ENCODE measurements at places on chromosomes 13 and 19.

DNA sequence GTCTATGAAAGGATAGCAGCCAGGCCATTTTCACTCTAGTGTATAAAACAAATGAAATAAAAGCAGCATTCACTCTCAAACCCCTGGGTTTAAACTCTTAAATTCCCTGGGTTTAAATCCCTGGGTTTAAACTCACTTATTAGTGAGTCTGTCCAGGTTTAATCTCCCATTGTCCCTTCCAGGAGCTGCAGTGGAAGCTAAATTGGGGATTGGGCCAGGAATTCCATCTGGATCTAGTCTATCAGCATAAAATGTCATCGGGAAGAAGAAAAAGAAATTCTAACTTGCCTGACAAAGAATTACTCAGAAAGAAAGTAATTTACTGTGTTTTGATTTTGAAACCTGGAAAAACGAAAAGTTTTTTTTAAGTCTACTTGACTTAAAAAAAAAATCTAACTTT, 54.8 kb downstream of the FRY start:
- no peaks in the 10 kb centered on the region for H3K4me1 ChIP-seq
- no peak overlapping the region for H3K27ac ChIP-seq
- no peaks in the 10 kb centered on the region for H3K36me3 ChIP-seq
- no peak for DNase-seq
- no peaks in the 10 kb centered on the region for H3K27me3 ChIP-seq

DNA sequence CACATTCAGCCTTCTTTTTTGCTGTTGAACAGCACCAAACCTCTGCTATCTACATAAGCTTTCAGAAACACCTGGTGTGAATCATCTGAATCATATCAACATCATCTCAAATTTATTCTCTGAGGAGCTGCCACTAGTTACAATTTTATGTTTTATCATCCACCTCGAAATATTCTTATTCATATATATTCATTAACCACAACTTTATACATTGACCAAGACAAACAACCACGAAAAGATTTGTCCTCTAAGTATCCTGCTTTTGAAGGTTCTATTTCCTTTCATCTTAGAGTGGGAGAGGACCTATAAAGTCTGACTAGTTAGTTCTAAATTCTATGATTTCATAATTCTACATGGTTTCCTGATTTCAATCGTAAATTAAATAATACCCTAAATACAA, 18.9 kb downstream of the ESD start:
- no peak overlapping the region for H3K27ac ChIP-seq
- peaks cover 3% of the 10 kb centered on the region for H3K36me3 ChIP-seq
- no peak overlapping the region for H3K4me3 ChIP-seq

DNA sequence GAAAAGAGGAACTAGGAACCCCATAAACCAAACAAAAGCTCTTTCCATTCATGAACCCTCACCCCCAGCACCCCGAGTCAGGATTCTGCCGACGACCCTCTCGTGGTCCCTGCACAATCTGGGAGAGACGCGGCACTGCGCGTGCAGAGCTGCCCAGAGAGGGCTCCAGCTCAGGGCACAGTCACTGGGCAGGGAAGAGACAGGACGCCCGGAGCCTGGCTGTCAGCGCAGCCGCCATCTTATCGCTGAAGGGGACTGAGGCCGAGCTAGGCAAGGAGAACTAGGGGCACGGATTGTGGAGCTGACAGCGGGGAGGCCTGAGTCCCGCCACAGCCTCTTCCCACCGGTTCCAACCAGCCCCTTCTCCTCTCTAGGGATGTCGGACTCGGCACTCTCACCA, 349 bp downstream of the ZNF98 start:
- no peak for DNase-seq
- H3K36me3 ChIP-seq, result no peaks in the 10 kb centered on the region
- H3K4me1 ChIP-seq, result no peaks in the 10 kb centered on the region
- H3K27ac ChIP-seq, result no peak overlapping the region

GRCh38 chr19:5489551-5489950, 34.3 kb downstream of the ZNRF4 start:
- no peaks in the 10 kb centered on the region for H3K36me3 ChIP-seq
- no peak for DNase-seq
- no peak overlapping the region for H3K4me3 ChIP-seq
- H3K27ac ChIP-seq, result no peak overlapping the region
- no peaks in the 10 kb centered on the region for H3K4me1 ChIP-seq
- no peaks in the 10 kb centered on the region for H3K27me3 ChIP-seq

GRCh38 chr19:7636691-7637373, at the start of gene STXBP2:
TSS of gene STXBP2 (plus strand) at chr19:7637110. CDS start at chr19:7637150, 40 bp downstream.
- no peaks in the 10 kb centered on the region for H3K4me1 ChIP-seq
- H3K27me3 ChIP-seq, result no peaks in the 10 kb centered on the region
- DNase-seq, result peak; percentile 96
- peak within 1 kb of the TSS; percentile 87 for H3K27ac ChIP-seq
- H3K36me3 ChIP-seq, result no peaks in the 10 kb centered on the region
- H3K4me3 ChIP-seq, result peak within 1 kb of the TSS; percentile 62

Data from Peyer's patch (tissue), 4 donors.